ENCODE measurements at places on chromosomes 6 and 20.

GRCh38 chr6:110981202-110981600, 637 bp upstream of the RPF2 start:
- DNase-seq = no peak

GRCh38 chr6:98467091-98467490, 367.3 kb upstream of the POU3F2 start:
- no peak for DNase-seq

GRCh38 chr6:71298459-71298858, 9.8 kb downstream of the OGFRL1 start:
- no peak for DNase-seq

DNA sequence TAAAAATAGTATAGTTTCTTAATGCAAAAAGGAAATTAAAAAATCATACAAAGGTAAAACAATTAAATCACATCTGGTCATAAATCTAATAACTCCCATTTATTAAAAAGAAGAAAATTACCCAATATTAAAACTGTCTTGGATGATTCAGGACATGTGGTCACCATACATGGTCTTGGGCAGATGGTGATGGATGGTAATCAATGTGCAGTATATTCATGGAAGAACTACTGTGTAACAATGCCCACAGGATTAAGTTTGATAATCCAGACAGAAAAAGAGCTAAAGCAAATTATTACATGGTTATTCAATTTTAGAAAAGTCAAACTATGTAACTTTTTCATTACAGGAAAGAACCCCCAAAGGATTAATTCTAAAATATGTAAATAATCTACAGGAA, 480.6 kb downstream of the QKI start:
- DNase-seq = no peak

DNA sequence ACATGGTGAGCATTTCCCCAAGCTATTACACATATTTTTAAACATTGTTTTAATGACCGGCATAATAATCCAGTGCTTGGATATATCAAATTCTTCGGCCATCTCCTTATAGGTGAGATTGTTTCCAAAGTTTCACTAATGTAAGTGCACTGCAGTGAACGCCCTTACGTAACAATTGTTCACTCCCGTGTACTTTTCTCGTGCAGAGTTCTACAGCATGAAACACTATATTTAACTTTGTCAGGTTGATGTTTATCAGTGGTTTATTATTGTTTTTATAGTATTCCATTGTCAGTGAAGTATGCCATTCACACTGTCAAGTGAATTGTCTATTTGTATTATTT, 3.4 kb upstream of the GZF1 start:
- no peak for DNase-seq

DNA sequence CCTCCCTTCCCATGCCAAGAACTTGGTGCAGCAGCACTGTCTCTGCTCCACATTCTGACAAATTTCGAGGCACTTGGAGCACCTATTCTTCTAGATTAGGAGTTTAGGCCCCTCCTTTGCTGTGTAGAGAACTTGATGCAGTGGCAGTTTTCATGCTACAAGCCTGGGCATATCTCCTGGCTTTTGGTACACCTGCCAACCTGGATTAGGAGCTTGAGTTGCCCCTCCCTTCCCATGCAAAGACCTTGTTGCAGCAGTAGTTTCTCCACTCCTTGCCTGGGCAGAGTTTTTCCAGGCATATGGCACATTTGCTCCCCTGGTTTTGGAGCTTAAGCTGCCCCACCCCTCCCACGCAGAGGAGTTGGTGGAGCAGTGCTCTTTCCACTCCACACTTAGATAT, 956.1 kb downstream of the EYS start:
- no peak for DNase-seq

- DNase-seq = no peak
These were observed 31.7 kb downstream of the MAP3K4 start for GRCh38 chr6:161023316-161023715.

- DNase-seq = no peak
These were observed 241.6 kb upstream of the PRND start for GRCh38 chr20:4480104-4480503.

- no peak for DNase-seq
These were observed 75.1 kb downstream of the COL12A1 start for GRCh38 chr6:75130784-75131183.

- no peak for DNase-seq
These were observed 18.0 kb upstream of the SIRPB2 start for GRCh38 chr20:1509237-1509636.

- peak; percentile 35 for DNase-seq
These were observed 62.9 kb downstream of the SSR1 start for GRCh38 chr6:7249946-7250643.

GRCh38 chr20:419556-420165, 11.6 kb downstream of the RBCK1 start:
- no peak for DNase-seq

- no peak for DNase-seq
These were observed 23.5 kb downstream of the BANF2 start for GRCh38 chr20:17723301-17723691.

- no peak for DNase-seq
These were observed 126.7 kb downstream of the UNC5CL start for GRCh38 chr6:40912158-40912946.

GRCh38 chr20:62288535-62289105, 14.2 kb upstream of the ADRM1 start:
- DNase-seq = no peak

DNA sequence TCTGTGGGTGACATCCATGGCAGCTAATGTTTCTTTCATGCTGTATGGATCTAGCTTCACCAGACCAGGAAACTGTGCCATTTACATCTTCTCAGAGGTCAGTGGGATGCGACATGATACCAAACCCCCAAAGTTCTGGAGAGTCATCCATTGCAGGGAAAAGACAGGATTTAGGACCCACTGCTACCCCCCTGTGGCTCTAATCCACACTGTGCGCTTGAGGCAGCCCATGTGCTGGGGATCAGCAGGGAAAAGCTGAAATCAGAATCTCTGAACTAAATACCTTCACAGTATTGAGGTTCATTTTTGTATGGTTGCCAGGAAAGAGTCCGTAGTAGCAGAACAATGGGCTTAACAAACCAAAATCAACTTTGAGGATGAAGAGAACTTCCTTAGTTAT, 164.4 kb downstream of the TMEM242 start:
- no peak for DNase-seq

- no peak for DNase-seq
These were observed 15.3 kb upstream of the LPA start for GRCh38 chr6:160679402-160679769.

DNA sequence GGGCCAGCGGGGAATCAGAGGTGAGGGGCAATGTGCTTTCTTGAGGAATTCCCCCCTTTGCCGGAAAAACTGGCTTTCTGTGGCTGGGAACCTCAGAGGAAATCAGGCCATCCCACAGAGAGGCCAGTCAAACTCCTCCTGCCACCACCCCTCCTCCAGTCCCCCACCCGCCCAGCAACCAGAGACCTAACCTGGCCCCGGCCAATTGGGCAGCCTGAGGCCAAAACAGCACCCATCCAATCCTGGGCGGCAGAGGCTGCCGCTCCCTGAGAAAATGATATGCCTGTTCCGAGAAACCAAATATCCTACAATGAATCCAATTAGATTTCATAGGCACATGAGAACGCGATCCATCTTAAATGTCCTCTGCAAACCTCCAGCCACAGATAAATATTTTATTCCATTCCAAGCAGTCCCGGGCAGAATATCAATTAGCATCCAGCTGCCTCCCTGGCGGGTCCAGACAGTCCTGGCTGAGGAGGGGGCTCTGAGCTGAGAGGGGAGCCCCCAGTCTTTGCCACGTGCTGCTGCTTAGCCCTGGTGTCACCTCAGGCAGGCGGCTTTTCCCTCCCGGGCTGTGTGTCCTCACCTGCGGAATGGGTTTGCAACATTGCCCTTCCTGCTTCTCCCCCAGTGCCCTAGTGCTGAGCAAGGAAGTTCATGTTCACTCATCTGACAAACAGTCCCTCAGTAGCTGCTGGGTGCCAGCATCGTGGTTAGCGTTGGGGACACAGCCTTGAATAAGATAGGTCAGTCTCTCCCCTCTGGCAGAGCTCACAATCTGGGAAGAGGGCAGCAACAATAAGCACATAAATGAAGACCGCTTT, 95.0 kb downstream of the DLGAP4 start:
- DNase-seq = no peak

DNA sequence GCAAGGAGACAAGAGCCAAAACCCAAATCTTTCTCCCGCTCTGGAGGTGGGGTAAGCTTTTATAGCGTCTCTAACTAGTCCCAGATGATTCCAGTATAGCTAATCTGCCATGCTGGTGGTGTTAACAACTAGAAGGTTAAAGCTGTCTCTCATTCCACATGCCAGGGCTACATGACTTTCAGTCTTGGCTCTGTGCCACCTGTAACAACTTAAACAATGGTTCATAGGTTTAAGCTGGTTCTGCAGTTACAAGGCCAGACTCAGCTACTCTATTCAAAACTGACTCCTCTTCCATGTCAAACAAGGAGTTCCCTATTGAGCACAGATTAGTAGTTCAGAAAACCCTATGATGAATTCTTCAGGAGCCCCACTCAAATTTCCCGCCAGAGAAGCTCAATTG, 128.9 kb downstream of the ELOVL4 start:
- no peak for DNase-seq

DNA sequence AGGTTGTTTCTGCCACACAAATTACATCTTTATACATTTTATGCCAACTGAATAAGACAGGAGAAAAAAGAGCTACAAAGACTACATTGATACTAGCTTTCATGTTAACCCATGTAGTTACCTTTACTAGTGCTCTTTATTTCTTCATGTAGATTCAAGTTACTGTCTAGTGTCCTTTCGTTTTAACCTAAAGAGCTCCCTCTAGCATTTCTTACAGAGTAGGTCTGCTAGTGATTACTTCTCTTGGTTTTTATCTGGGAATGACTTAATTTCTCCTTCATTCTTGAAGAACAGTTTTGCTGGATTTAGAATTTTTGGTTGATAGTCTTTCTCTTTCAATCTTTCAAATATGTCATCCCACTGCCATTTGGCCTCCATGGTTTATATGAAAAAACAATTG, 21.2 kb upstream of the NOP56 start:
- no peak for DNase-seq

DNA sequence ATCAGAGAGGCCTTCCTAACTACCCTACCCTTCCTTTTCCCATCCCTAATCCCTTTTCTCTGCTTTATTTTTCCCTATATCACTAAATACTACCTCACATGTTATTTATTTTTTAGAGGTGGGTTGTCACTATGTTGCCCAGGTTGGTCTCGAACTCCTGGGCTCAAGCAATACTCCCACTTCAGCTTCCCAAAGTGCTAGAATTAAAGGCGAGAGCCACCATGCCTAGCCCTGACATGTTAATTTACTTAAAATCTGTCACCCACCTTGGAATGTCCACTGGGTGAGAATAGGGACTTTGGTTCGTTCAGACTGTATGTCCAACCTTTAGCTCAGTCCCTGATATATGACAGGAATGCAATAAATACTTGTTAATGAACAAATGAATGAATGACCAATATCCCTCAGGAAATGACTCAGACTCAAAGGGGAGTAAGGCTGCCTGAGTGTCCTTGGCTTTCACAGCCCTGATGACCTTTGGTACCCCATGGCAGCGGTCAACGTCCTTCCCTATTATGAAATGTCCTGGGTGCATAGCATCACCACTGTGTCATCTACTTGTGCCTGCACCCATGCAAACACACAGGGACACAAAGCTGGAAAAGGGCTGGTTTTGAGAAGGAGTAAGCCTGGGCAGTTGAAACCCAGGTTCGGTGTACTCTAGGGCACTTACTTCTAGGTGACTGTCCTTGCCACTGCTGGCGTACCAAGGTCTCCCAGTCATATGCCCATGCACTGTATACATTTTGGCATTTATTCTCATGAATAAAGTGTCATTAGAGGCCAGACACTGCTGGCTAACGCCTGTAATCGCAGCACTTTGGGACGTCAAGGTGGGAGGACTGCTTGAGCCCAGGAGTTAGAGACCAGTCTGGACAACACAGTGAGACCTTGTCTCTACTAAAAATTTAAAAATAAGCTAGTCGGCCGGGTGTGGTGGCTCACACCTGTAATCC, 26.5 kb downstream of the BCL2L1 start:
- DNase-seq = peak; percentile 99

DNA sequence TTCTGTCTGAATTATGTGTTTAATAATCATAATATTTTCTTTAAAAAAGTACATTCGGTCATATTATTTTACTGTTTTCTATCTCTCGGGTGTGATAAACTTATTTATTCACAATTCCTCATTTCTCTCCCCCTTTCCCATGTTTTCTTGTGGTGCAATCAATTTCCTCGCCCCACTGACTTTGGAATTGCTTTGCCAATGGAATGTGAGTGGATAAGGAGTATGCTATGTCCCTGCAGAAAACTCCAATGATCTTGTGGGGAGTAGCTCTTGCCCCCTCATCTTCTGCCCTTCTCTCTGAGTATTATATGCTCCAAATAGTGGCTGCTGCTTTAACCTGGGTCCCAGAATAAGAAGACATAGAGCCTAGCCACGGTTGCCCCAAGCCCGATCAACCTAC, 64.1 kb downstream of the HMGN3 start:
- no peak for DNase-seq

- DNase-seq = no peak
These were observed 100.1 kb downstream of the ZFAND3 start for GRCh38 chr6:37919417-37920157.

- DNase-seq = no peak
These were observed 319.3 kb upstream of the CITED2 start for GRCh38 chr6:139693735-139694134.

GRCh38 chr6:12178521-12178920, 111.6 kb upstream of the EDN1 start:
- DNase-seq = no peak

DNA sequence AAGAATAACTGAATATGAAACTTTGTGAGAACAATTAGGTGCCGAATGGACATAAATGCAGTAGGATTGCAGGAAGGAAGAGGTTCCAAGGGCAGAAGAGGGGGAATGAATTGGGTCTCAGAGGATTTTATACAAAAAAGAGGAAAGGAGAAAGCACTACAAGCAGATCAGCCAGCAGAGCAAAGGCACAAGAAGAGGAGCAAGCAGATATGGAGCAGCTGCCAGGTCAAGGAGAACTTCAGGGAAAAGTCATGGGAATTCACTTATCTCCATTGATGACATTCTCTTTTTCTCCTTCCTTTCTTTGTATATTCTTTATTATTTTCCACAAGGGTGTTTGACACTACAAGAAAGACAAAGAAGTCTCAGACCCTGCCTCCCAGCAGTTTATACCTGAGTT, 9.6 kb downstream of the DSE start:
- DNase-seq = no peak

- DNase-seq = peak; percentile 63
These were observed 41.0 kb downstream of the ZMYND8 start for GRCh38 chr20:47315339-47316056.

Data from SW 1271 (cell line).